ENCODE measurements at places on chromosomes 2 and 18. TPM values are rescaled to one million over a fixed set of nuclear protein-coding genes. Genes with fewer than 3 reads are reported as not detected.

- no peak for DNase-seq
These were observed 92.1 kb upstream of the EFEMP1 start for GRCh38 chr2:56015711-56016115.

- DNase-seq = no peak
These were observed 166.6 kb upstream of the PKDCC start for GRCh38 chr2:41881249-41881648.

DNA sequence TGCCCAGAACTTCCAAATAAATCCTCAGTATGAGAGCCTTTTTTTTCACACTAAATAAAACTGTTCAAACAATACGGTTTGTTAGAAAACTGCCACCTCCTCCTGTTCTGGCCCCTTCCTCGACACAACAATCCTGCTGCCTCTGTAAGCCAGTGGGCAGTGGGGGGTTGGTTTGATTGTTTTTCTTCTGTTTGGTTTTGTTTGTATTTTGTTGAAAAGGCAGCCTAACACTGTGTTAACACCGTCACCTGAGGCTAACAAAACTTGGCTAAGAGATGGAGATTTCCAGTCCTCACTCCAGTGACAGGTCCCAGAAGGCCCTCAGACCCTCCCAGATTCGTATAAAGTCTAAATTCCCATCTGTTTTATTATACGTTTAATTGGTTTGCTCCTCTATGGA lies 402.1 kb downstream of the ZNF521 start:
- no peak for DNase-seq

The IL1R1 gene
- total RNA-seq = 0.46 TPM

DNA sequence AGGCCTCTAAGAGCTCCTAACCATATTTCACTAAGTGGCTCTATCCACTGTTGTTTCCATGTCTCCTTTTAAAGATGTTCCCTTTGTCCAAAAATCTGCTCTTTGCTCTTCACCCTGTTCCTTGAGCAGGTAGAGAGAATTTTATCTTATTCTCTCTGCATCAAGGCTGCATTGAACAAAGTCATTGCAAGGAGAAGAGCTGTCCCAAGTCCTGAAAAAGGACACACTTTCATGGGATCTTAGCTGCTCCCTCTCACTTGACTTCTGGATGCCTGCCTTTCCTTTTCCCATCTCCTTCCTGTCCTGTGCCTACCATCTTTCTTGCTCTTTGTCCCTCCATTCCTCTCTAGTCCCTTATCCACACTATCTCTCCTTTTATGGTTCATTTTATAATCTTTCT lies 235.2 kb upstream of the THSD7B start:
- no peak for DNase-seq

GRCh38 chr2:161238560-161239325 lies 69.5 kb upstream of the PSMD14 start:
- peak; percentile 89 for DNase-seq

DNA sequence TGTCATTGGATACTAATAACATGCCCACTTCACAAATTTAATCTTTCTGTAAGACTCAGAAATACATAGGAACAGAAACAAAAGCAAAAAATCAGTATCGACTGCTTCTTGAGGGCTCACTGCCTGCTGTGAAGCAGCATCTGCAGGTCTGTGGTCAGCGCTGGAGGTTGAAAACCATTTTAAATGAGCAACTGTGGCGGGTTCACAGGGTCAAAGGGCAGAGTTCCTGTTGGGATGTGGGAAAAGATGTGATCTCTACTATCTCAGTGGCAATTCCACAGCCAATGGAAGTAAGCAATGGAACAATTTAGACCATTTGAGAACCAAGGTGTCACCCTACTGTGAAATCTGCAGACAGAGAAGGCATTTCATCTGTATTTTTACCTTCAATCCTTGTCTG lies 468.3 kb downstream of the PARD3B start:
- DNase-seq = no peak

DNA sequence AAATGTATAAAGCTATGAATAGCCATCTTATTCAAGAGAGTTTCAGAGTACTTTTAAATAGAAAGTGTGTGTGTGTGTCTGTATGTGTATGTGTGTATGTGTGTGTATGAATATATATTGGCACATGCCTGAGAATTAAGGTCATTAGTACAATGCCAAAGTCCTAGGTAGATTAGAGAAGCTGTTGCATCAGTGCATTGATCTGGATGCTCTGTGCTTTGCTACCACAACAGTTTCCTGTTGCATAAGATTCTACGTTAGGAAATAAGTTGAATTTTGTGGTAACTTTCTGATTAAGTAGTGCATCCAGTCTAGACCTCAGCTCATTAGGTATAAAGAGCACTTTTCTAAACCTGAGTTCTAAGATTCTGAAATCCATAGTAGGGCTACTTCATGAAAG lies 1102.8 kb upstream of the KLHL29 start:
- DNase-seq = no peak

DNA sequence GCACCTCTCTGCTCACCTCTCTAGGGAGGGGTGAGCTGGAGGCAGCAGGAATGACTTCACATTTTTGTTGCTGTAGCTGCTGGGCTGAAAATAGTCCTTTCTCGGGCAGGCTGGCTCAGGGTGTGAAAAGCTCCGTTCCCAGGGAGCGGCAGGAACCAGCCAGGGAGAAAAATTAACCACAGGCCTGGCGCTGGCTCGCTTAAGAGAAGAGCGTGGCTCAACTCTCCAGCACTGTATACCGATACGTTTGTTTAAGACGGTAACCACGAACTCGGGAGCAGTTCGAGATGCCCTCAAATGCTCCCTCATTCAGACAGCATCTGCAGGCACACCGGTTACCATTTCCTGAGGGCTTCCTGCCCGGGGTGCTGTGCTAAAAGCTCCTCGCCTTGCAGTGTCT lies 129.6 kb downstream of the CELF4 start:
- no peak for DNase-seq

- no peak for DNase-seq
These were observed 65.4 kb upstream of the DSG1 start for GRCh38 chr18:31252522-31252921.

The GPR75 gene
- 4.4 TPM for total RNA-seq

The EVX2 gene
- total RNA-seq = not detected

- no peak for DNase-seq
These were observed 26.2 kb downstream of the MGAT4A start for GRCh38 chr2:98704499-98705332.

GRCh38 chr18:70256994-70257393 lies 31.9 kb upstream of the SOCS6 start:
- no peak for DNase-seq

- DNase-seq = no peak
These were observed 69.6 kb downstream of the PHLPP1 start for GRCh38 chr18:62784966-62785413.

GRCh38 chr2:99836690-99837605 lies 305.4 kb downstream of the AFF3 start:
- no peak for DNase-seq

DNA sequence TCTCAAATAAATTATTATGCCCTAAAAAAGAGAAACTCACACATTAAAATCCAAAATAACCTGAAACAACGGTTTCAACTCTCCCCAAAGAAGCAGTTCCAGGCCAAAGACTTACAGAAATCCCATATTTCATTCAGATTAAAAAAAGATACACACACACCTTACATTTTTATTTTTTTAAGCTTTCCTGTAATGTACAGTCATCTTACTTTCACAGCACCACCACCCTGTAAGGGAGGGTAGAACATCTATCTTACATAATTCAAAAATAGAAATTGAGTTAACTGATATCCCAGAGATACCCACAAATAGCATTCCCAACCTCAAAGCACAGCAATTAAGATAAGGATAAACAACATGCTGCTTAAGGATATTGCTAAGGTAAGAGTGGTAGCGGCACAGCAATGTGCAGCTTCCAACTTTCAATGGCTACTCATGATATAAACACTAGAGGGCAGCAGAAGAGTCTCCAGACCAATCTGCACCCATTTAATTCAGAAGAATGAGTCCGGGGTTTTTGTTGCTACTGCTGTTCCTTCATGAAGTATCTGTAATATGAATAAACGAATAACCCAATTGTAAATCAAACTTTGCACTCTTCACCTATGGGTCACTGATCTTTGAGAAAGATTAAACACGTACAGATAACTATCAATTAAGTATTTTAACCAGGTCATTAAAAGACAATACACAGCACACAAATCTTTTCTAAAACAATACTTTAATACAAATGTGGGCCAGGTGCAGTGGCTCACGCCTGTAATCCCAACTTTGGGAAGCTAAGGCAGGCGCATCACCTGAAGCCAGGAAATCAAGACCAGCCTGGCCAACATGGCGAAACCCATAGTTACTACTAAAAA lies 11.3 kb downstream of the GFPT1 start:
- DNase-seq = no peak

DNA sequence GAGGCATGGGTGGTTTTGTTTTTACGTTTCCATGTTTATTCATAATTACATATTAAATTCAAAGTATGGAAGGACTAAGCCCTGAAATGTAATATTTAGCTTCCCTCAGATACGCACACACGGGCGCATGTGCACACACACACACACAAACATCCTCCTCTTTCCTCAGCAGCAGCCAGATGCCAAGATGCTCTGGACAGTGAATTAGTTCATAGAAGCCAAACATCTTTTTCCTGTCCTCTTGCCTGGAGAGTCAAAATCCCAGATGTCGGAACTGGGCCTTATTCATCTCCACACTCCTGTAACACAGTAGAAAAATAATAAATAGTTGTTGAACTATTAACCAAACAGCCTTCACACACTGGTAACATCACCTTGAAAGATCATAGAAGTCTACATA lies 273.1 kb downstream of the SP3 start:
- DNase-seq = no peak

DNA sequence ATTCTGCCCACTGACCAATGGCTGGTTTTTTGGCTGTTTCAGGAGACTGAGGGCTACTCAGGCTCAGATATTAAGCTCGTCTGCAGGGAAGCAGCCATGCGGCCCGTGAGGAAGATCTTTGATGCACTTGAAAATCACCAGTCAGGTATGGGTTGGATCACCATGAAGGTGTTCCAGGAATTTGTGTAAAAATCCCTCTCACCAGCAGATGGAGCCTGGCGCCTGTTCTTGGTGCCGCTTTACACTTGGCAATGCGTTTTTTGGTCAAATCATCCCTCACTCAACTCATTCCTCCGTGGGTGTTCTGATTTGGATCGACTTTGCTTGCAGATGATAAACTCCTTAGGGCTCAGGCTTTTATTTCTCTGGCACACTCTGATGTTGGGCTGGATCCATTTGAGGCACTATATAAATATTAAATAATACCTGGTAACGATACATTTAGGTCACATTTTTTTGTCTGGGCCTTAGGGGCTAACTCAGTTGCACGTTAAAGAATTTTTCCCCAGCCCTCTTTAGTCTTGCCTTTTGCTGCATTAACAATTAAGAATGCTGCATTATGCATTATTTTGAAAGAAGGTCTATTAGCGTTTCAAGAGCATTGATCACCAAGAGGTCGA lies 50.0 kb downstream of the HDHD2 start:
- DNase-seq = peak; percentile 78

- DNase-seq = no peak
These were observed 8.4 kb upstream of the HNRNPLL start for GRCh38 chr2:38610851-38611801.

The SLC4A5 gene
- 0.50 TPM for total RNA-seq

GRCh38 chr2:219595256-219595655 lies 2.4 kb upstream of the STK11IP start:
- DNase-seq = no peak

- DNase-seq = no peak
These were observed 65.6 kb upstream of the RAB6C start for GRCh38 chr2:129913695-129914495.

DNA sequence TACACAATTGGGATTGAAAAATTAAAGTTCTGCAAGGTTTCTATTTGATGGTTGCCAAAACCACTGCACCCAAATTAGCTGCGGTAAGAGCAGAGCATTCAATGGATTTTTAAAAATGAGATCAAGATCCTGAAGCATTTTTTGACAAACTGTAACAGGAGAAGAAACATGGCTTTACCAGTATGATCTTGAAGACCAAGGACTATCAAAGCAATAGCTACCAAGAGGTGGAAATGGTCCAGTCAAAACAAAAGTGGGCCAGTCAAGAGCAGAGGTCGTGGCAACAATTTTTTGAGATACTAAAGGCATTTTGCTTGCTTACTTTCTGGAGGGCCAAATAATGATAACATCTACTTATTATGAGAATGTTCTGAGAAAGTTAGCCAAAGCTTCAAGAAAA lies 186.8 kb downstream of the RDH14 start:
- no peak for DNase-seq

The CXCR1 gene
- not detected for total RNA-seq

The NGEF gene
- 1.9 TPM for total RNA-seq

- DNase-seq = no peak
These were observed 76.9 kb downstream of the MBP start for GRCh38 chr18:77055429-77056300.

DNA sequence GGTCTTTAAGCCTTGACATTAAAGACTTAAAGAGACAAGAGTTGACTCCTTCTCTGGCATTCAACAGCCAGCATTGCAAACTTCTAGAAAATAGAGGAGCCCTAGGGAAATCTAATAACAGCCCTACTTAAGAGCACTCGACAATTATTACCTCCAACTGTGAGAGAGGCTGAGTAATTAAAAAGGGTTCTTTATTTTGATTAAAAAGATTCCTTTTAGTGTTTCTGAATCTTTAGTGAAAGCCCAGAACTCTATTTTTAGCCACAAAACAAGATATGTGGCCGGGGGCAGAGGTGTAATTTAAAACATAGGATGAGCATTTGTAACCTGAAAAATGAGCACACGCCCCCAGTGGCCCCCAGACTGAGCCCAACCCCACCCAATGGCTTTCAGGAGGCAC lies 222.3 kb downstream of the SMAD2 start:
- DNase-seq = no peak

The SERPINB12 gene
- not detected for total RNA-seq

The THSD7B gene
- total RNA-seq = 0.50 TPM

DNA sequence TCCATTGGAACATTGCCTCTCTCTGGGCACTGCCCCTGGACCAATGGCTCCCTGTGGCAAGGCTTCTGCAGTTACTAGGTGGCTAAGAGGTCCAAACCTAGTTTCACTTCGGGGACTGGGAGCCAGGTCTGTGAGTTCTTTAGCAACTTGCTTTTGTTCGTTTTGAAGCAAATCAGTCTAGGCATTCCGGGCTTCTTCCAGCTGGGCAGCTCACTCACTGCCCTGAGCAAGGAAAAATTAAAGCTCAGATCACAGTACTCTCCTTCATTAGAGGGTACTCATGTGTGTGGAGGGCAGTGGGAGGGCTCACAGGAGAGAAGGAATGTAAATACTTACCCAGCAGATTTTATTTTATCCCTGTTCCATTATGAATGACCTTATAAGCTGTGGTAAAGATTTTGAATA lies 80.3 kb downstream of the SPP2 start:
- no peak for DNase-seq

GRCh38 chr18:9333441-9334328 lies 888 bp upstream of the TWSG1 start:
- DNase-seq = peak; percentile 68

DNA sequence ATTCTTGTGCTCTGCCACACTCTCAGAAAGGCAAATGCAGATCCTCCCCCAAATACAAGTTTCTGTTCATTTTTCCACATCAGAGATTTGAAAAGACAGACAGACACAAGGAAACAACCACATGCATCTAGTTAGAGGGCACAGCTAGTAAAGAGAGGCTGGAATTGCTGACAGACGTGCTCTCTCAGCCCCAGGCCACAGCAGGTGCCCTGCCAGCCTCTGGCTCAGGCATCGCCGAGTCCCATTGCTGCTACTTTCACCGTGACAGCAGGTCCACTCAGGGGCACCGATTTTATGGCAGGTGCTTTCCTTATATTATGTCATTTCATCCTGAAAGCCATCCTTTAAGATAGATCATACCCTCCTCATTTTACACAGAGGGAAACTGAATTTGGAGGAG lies 507.5 kb downstream of the EIPR1 start:
- DNase-seq = no peak
